ENCODE measurements at places on chromosomes 7 and 10.

- DNase-seq = no peak
Measured at GRCh38 chr7:158491094-158491493, 96.5 kb downstream of the PTPRN2 start.

DNA sequence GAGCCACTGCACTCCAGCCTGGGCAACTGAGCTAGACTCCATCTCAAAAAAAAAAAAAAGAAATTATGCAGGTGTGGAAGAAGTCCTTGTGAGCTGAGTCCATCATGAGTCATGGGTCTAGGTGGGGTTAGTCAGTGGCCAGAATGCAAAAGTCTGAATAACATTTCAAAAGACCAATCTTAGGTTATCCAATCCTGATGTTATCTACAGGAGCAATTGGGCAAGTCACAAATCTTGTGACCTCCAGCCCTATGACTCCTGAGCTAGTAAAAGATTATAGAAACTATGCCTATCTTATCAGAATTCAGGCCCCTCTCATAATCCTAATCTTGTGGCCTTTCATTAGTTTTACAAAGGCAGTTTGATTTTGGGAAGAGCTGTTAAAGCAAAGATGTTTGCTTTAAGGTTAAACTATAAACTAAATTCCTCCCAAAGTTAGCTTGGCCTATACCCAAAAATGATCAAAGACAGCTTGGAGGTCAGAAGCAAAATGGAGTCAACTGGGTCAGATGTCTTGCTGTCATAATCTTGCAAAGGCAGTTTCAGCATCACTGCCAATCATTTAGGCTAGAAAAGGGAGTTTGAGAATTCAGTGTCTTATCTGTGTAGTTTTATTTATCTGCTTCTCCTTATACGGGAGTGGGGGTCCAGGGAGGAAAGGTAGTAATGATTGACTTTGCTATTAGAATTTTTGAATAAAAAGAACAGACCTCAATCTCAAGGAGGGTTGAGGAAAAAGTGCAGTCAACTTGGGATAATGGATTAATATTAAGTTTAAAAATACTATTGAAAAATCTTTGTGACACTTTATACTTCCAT lies 71.2 kb upstream of the TRIM24 start:
- peak; percentile 3 for DNase-seq

DNA sequence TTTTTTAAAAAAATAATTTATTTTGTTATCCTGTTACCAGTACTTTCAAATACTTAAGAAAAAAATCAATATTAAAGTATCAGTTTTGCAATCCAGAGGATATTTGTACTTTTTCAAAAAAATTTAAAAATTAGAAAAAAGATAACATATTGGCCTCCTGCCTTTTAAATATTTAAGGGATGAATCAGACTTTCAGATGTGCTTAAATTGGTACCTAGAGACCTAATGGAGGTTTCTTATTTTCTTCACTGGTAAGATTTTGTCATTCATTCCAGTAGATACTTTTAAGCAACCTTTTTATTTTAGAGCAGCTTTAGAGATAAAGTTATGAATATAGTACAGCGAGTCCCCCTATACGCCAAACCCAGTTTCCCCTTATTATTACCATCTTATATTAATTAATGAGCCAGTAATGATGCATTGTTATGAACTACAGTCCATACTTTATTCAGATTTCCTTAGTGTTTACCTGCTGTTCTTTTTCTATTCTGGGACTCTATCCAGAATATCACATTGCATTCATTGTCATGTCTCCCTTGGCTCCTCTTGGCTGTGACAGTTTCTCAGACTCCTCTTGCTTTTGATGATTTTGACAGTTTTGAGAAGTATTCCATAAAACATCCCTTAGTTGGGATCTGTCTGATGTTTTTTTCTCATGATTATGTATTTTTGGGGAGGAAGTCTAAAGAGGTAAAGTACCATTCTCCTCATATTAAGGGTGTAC lies 34.2 kb downstream of the BICC1 start:
- no peak for DNase-seq

- DNase-seq = peak; percentile 80
Measured at GRCh38 chr10:126147866-126148587, 240.2 kb downstream of the ADAM12 start.

DNA sequence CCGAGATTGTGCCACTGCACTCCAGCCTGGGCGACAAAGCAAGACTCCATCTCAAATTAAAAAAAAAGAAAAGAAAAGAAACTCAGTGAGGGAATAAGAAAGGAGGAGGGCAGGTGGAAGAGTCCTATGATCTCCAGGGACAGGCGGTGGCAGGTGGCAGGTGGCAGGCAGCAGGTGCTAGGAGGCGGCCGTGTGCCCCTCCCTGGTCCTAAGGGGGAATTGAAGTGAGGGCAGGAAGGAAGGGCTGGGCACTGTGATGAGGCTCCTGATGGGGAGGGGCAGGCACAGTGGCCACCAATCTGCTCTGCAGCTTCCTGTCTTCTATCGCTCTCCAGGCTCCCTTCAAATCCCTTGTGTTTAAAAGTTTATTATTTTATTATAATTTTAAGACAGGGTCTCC lies 41.2 kb upstream of the UBE3C start:
- DNase-seq = no peak

GRCh38 chr10:17216901-17217395 lies 11.1 kb upstream of the VIM start:
- peak; percentile 64 for DNase-seq

- no peak for DNase-seq
Measured at GRCh38 chr10:101402711-101403110, 48.7 kb downstream of the BTRC start.

DNA sequence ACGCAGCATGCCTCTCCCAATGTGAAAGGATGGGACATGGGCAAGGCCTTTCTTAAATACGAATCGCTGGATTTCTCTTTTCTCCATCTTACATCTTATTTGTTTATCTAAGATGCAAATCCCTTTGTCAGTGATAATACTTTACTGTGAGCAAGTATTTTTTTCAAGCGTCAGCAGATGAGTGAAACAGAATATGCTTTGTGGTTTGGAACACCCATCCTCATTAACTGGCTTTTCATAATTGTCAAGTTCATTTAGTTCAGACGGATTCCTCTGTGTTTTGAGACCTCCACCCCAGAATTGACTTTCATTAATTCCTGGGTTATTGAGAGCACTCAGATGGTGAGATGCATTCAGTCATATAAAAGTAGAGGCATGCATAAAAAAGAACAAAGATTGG lies 149.8 kb downstream of the NSUN6 start:
- DNase-seq = no peak

Measured in fibroblast of mammary gland (primary cell).